ENCODE measurements at places on chromosomes 1 and 21.

GRCh38 chr21:33668180-33668579 is 25.9 kb downstream of the ITSN1 start:
- no peak for DNase-seq

DNA sequence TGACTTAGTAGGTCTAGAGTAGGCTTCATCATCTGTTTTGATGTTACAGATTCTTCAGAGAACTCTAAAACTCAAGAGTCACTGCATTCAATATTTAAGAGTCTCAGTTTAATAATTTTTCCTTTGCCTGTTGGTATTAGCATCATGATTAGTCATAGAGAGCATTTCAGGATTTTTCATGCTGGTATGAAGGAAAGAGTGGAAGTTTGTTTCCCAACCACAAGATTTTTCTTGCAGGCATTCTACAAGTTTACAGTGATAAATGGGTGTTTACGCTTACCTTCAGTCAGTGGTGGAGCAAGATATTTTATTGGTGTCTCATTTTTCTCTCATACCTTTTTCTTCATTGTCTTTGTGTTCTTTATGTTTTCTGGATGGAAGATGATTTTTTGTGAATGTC is 58.4 kb upstream of the MYOCOS start:
- no peak for DNase-seq

DNA sequence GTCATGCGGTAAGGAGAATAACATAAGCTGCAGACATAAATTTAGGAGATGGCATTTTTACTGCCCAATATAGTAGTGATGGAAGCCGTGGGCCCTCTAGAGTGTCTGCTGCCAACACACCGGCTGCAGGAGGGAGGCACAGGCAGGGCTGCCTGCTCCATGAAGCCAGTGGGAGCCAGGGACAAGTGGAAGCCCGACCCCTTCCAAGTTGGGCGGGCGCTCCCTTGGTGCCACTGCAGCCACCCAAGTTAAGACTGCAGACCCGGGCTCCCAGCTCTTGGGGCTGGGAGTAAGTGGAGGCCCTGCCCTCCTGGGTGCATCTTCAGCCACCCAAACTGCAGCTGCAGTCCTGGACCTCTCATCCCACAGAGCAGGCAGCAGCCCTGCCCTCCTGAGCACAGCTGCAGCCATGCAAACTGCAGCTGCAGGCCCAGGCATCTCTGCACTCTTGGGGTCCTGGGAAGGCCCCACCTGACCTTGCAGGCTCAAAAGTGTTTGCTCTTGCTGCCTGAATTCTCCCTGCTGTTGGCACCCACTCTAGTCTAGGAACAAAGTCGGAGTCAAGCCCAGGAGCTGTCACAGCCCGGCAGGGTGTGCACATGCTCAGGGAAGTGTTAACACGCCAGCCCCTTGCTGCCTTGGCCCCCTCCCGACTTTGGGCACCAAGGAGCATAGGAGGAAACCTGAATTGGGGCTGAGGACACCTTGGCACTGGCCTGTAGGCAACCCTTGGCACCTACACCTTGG is 437.2 kb upstream of the PRMT6 start:
- no peak for DNase-seq

GRCh38 chr1:220176540-220176939 is 82.6 kb downstream of the IARS2 start:
- no peak for DNase-seq

GRCh38 chr1:79100385-79100784 is 93.9 kb upstream of the ADGRL4 start:
- DNase-seq, result no peak

GRCh38 chr1:49597436-49597835 is 426.3 kb downstream of the AGBL4 start:
- DNase-seq, result no peak

GRCh38 chr1:233182587-233182986 is 112.9 kb downstream of the PCNX2 start:
- no peak for DNase-seq

- DNase-seq, result no peak
These were observed 108.9 kb downstream of the CDC7 start for GRCh38 chr1:91609551-91609950.

- no peak for DNase-seq
These were observed 48.7 kb downstream of the RAP1GAP start for GRCh38 chr1:21620496-21620895.

DNA sequence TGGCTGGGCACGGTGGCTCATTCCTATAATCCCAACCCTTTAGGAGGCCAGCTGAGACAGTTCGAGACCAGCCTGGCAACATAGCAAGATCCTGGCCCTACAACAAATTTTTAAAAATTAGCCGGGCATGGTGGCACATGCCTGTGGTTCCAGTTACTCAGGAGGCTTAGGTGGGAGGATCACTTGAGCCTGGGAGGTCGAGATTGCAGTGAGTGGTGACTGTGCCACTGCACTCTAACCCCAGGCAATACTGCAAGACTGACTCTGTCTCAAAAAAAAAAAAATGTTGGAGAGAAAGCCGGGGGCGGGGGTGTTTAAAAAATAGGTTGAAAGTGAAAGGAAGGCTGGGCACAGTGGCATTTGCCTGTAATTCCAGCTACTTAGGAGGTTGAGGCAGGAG is 16.5 kb downstream of the CLDN19 start:
- no peak for DNase-seq

DNA sequence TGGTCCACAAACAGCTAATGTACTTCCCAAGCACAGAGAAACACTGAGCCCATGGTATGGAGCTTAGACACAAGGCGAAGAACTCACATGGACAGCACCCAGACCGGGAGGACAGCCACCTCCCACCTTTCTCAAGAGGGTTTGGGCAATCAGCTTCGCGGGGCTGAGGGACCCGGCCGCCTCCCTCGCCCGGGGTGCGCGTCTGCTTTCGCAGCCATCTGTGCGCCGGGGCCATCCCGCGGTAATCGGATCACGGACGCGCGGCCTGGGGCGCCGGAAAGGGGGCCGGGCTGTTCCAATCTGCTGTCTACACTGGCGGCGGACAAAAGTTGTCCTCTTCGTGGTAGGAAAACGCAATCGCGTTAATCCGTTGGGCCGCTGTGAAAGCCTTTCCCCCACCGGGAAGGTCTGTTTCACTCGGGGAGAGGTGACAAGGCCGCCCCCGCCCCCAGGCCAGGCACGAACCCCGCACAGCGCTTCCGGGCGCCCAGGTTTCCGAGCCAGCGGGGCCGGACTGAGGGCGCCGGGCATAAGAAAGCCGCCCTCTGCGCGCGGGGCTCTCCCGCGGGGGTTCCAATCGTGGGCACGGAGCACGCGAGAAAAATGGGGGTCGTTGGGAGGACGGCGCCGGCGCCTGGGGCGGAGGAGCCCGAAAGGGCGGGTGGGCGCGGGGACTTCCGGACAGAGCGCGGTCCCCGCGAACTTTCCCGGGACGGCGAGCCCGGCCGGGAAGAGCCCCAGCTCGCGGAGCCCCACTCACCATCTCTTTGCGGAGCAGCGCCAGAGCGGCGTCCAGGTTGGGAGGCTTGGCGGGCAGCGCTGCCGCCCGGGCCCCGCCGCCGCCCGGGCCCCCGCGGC is 664 bp downstream of the FAM89A start:
- DNase-seq, result peak; percentile 37

DNA sequence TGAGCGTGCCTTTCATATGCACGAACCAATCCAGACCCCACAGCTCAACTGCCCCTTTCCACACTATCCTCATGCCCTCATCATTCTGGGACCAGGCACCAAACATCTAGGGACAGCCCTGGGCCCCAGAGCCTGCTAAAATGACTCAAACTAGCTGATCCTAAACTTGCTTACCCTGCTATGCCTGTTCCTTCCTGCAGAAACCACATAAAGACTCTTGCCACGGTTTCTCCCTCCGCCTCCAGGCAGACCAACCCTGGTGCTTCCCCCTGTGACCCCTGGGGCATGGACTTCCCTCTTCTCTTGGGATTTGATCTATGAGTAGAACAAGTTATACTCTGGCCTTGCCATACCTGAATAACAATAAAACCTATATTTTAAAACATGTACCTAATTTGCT is 138.0 kb upstream of the CD34 start:
- no peak for DNase-seq

- DNase-seq, result no peak
These were observed 102.4 kb downstream of the BRINP2 start for GRCh38 chr1:177273141-177273540.

- no peak for DNase-seq
These were observed 12.9 kb upstream of the EPHA2 start for GRCh38 chr1:16168622-16169360.

DNA sequence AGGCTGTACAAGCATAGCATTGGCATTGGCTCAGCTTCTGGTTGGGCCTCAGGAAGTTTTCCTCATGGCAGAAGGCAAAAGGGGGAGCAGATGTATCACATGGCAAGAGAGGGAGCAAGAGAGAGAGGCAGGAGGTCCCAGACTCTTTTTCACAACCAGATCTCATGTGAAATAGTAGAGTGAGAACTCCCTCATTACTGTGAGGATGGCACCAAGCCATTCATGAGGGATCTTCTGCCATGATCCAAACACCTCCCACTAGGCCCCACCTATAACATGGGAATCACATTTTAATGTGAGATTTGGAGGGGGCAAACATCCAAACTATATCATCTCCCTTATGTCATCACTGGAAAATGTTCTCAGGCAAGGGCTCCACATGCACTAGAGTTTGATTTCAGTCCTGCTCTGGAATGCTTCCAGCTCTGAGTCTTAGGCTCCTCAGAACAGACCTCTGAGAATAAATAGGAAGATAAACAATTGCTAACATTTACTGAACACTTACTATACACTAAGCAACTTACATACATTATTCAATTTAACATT is 39.4 kb upstream of the VTCN1 start:
- DNase-seq, result no peak

- no peak for DNase-seq
These were observed 35.6 kb downstream of the MRPL39 start for GRCh38 chr21:25571726-25572121.

- DNase-seq, result no peak
These were observed 14.1 kb downstream of the WDR47 start for GRCh38 chr1:109027841-109028240.

DNA sequence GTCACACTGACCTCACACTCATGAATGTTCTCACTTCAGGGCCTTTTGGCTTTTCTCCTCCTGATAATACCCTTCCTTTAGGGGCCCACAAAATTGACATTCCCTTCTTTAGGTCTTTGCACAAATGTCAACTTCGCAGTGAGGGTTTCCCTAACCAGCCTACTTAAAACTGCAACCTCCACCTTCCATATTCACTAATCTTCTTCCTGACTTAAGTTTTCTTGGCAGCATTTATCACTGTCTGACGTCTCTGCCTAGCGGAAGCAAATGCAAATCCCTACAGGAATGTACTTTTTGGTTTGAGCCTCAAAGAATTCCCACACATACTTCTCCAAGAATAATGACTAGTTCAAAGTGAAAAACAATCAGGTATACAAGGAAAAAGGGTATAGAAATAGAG is 32.8 kb downstream of the INTS7 start:
- DNase-seq, result no peak

DNA sequence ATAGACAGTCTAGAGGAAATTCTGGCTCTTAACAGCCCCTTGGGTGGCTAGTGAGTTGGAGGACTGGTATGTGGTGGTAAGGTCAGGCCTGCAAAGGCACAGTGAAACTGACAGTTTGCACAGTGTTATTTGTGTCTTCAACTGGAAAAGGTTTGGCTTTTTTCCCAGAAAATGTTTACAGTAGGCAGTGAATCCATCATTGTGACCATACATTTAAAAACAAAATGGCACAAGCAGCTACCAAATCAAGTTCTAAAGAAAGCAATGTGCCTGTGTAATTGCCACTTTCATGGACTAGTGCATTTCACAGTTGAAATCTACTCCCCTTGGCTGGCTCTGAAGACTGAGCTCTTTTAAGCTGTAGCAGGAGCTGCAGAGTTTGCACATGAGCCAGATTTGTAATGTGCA is 24.8 kb downstream of the ATPAF1 start:
- DNase-seq, result no peak

DNA sequence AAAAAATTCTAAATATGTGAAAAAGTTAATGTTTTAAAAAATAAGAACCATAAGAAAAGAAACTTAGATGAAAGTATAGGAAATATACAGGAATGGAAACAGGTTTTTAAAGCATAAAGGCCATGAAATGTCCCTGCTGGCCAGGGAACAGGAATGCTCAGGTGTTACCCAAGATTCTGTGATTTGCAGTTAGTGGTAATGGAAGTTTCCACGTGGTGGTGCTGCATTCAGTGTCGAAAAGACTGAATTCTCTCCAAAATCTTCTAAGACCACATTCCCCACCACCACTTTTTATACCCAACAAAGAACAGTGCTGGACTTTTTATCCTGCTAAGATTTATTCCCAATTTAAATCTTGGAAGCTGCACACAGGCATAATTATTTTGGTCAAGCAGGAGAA is 126.2 kb downstream of the PRRX1 start:
- no peak for DNase-seq

DNA sequence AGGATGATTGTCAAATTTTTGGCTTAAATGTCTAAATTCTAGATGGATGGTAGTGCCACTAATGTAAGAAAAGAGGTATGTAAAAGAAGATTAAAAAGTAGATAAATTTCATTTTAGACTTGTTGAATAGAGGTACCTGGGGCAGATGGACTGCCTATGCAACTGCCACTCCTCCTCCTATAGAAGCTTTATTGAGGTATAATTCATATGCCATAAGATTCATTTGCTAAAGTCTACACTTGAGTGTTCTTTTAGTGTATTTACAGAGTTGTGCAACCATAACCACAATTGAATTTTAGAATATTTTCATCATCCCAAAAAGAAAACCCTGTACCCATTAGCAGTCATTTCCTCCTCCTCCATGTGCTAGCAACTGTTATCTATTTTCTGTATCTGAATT is 70.6 kb downstream of the FNBP1L start:
- DNase-seq, result no peak

DNA sequence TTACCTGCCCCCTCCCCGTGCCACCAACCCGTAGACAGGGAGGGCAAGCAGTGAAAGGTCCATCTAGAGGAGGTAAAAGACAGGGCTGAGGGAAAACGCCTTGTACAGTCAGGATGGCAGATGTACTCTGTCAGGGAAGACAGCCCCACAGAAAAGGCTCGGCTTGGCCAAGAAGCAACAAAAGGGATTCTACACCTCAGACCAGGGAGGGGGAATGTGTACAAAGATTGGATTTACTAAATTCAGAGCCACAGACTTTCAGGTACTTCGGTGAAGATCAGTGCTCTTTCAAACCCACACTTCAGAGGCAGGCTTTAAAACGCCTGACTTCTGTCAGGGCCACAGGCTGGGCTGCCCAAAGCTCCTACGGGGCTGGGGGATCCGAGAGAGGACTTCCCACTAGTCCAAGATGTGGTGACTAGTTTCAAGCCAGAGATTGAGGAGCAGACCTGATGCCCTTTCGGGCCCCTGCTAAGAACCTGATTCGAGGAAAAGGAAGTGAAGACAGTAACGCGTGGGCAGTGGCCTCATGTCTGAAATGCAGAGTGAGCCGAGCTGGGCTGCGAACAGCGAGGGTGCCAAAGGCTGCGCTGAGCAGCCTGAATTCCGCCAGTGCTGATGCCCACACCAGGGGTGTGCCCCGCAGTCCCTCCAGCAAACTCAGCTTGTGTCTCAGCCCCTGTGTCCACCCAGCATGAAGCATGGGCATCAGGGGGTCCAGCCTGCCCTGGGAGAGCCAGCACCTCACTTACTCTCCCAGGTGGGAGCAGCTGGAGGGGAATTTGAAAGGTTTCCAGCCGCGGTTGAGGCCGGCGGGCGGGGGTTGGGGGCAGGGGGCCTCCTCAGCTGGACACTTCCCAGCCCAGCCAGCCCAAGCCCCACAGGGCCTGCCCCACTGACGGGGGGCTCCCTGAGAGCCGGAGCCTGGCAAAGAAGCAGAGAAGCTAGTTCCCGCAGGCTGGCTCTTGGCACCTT is 36.2 kb downstream of the KIAA1614 start:
- DNase-seq, result no peak

All from mesothelial cell of epicardium (in vitro differentiated cells).